ENCODE measurements at places on chromosomes 5 and 9.

- DNase-seq, result no peak
Measured at GRCh38 chr5:169531631-169532030, 51.9 kb upstream of the SPDL1 start.

GRCh38 chr9:6689893-6690674, 44.6 kb upstream of the GLDC start:
- no peak for DNase-seq

DNA sequence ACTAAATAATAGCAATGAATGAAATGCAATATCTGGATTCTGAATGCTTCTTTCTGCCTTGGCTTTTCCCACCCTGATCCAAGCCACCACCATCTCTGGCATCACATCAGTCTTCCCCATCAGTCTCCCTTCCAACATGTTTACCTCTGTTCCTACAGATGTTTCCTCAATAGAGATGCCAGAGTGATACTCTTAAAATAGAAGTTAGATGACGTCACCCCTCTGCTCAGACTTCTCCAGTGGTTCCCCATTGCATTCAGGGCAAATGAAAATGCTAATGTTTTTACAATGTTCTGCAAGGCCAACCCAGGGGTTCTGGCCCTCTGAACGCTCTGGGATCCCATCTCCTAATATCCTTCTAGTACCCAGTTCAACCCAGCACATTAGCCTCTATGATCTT, 305.8 kb downstream of the TRIM32 start:
- DNase-seq, result no peak

GRCh38 chr5:64786372-64786771, 17.6 kb downstream of the CWC27 start:
- DNase-seq, result no peak

- no peak for DNase-seq
Measured at GRCh38 chr5:1502737-1503120, 21.0 kb downstream of the LPCAT1 start.

- peak; percentile 96 for DNase-seq
Measured at GRCh38 chr5:56814963-56815657, at the start of gene MAP3K1. Gene MAP3K1, plus strand, starts transcription at chr5:56815549. Its CDS starts 25 bp downstream, at chr5:56815574.

GRCh38 chr9:121360601-121361374, 9.3 kb downstream of the STOM start:
- DNase-seq, result peak; percentile 61

DNA sequence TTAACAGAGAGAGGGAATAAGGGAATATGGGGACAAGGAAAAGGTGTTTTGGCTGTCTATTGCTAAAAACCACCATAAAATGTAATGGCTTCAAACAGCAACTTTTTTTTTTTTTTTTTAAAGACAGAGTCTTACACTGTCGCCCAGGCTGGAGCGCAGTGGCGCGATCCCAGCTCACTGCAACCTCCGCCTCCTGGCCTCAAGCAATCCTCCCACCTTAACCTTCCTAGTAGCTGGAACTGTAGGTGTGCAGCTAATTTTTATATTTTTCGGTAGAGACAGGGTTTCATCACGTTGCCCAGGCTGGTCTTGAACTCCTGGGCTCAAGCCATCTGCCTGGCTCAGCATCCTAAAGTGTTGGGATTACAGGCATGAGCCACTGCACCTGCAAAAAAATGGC, 4.3 kb upstream of the SPATA24 start:
- DNase-seq, result no peak

DNA sequence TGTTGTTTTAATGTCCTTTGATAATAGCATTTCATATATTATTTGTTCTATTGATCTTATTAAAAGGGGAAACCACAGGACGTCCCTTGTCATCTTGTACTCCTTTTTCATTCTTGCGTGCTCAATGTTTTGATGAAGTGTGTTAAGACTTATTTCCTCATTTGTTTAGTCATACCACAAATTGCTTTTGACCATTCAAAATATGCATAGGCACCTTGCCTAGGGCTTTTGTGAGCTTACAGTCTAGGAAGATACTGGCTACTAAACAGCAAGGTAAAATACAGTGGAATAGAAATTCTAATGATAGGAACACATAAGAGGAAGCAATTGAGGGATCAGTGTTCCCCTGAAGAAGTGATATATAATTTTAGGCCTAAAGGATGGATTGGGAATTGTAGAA, 190.3 kb downstream of the WDR70 start:
- DNase-seq, result no peak

DNA sequence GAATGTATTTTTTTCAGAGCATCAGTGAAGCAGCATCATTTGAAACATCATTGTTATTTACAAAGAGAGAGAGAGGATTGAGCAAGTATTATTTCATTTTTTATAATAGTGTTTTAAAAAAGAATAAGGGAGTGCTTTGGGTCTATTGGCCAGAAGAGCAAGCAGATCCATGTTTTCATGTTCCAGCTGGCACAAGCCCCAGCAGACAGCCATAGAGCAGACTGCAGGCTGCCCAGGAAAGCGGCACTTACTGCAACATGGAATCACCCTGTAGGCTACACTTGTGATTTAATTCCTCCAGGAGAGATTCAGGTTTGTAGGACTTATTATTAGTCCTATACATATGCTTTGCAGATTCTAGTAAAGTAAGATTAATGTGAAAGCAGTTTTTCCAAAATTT, 407.0 kb upstream of the GRAMD2B start:
- no peak for DNase-seq

DNA sequence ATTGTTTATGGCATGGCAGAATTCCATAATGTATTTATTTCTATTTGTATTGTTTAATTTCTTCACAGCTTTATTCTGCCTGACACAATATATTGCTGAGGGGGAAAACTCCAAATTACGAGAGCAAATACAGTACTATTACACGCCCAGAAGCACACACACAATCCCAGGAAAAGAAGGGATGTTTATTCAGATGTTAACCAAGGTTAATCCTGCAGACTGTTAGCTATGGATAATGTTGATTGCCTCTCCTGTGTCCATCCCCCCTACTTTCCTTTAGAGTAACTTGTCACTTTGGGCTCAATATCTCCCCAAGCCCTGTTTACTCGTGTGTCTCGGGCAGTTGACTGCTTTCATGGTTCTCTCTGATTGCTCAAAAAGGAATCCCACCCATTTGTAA, 84.2 kb upstream of the ERCC6L2 start:
- DNase-seq, result no peak

DNA sequence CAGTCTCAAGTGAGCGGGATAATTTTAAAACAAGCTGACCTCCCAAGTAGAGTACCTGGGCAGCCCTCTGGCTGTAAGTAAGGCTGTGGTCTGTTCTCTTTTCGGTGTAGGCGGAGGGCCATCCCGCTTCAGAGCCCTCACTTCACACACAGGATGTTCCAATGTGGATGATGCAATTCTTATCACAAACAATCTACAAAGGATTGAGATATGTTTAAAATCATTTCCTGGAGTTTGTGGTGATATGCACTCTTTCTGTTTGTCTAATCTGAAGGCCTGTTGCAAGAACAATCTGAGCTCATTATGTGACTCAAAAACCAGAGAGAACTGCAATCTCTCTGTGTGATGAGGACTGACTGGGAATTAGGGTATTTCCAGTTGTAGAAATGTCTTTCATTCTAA, 42.5 kb downstream of the ITGA2 start:
- DNase-seq, result peak; percentile 58

DNA sequence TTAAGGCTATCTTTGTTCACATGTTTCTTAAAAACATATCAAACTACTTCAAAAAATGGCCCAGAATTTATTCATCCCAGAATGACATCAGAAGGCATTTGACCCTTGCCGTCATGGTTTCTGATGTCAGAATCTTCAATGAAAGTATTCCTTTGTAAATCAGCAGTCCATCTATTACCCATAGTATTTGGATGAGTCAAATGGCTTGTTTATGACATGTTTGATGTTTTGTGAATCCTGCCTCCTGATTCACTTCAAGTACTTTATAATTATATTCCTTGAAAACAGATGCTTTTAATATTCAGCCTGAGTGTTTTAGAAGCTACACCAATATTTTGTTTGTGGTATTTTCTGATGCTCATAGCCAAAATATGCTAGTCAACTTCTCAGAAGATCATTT, 200.8 kb upstream of the MEF2C start:
- peak; percentile 67 for DNase-seq

DNA sequence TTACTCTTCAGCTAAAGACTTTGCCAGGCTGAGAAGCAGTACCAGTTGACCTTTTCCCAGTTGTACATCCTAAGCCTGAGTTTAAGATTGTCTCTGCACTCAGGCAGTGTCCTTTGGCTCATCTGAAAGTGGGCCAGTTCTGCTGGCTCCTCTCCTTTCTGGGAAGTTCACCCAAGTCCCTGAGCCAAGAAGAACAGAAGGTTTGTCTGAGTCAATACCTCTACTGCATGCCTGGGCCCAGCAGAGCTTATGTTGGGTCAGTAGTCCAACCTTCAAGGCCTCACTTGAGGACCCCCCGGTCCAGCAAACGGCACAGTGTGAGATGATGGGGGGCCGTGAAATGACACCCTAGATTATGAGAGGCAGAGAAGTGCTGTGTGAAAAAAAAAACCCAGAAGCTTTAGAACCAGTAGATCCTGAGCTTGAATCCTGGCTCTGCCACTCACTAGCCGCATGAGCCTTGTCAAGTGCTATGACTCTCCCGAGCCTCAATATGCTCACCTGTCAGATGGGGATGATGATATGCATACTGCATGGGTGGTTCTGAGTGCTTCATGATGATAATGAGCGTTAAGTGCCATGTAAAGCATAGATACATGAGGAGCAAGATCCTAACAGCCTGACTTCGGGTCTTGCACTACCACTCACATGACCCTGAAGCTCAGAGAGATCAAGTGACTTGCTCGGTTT, 156.0 kb downstream of the MACROH2A1 start:
- DNase-seq, result peak; percentile 67

GRCh38 chr9:106602344-106602743, 260.6 kb upstream of the ZNF462 start:
- DNase-seq, result no peak

GRCh38 chr9:109181284-109181683, 14.2 kb upstream of the FRRS1L start:
- no peak for DNase-seq

DNA sequence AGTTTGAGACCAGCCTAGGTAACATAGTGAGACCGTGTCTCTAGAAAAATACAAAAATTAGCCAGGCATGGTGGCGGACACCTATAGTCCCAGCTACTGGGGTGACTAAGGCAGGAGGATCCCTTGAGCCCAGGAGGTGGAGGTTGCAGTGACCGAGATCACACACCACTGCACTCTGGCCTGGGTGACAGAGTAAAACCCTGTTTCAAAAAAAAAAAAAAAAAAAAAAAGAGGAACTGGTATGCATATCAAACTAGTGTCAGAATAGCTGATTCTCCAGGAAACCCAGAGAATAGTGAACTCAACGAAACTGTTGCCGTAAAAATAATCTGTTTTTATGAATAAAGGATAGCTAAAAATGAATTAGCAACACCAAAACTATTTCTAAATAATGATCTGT, 126.6 kb upstream of the BASP1 start:
- no peak for DNase-seq

DNA sequence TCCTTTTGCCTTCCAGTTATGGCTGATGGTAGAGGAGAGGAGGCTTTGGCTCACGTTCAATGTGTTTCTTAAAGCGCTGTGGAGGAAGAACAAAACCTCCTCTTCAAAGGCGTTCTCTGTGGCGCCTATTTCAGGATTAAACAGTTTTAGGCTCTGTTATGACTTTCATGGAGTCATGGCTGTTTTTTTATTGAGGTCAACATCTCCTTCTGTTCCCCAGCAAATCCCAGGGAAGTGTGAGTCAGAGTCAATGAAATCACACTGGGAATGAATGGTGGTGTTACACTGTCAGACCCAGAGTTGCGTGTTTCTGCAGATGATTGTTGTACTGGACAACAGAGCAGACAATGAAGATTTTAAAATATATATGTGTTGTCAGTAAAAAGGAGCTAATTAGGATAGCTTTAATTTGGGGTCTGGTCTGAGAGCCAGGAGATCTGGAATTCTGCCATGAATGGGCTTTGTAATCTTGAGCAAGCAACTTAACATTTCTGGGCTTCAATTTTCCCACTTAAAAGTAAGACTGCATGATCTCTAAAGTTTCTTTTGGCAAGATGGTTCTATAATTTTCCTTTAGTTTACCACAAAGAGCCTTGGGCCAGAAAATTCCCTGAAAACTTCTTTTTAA, 240.7 kb downstream of the CSNK1G3 start:
- DNase-seq, result peak; percentile 47

DNA sequence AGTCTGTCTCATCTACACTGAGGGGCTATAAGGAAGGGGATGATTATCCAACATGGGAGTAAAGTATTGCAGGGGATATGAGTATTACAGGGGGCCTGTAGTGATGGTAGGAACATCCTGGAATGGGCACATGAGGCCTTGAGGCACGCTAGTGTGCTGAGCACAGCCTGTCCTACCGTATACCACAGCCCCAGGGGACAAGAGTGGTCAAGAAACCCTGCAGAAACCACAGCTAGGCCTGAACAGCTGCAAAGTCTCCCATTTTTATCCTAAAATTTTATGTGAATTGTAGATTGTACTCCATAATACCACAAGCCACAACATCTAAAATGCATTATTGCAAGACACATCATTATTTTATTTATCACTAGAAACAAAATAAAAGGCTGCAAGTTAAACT, 136.3 kb upstream of the ASTN2 start:
- no peak for DNase-seq

- no peak for DNase-seq
Measured at GRCh38 chr5:132949136-132949535, 14.3 kb downstream of the AFF4 start.

DNA sequence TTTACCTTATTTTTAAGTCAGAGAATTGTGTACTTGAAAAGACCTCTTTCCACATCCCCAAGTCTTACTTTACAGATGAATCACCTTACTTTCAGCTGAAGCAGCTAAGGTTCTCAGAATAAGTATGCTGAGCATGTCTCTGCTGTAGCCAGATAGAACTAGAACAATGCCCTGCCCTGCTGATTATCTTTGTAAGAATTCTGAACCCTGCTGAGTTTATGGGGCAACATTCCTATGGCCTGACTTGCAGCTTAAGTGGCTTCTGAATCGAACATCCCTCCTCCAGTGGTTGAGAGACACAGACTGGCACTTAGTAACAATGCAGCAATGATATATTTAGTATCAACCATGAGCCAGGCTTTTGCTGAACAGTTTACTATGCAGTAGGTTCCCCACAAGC, 592.0 kb upstream of the WWC1 start:
- peak; percentile 79 for DNase-seq

GRCh38 chr5:75574791-75575190, 36.5 kb upstream of the ANKDD1B start:
- DNase-seq, result no peak

DNA sequence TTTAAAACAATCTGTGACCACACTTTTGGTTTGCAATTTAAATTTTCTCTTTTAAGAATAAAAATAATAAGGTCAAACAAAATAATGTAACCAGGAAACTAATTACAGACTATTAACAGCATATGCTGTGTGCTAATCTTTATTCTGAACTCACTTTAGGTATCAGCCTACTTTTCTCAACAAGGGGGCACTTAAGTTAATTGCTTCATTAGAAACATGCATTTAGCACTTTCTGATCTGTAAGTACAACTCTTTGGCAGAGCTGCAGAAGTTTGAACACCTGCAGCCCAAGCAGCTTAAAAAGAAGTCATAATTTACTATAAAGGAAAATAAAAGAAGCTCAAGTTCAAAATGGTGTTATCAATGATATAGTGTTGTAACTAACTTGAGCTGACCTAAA, 21.7 kb downstream of the XRCC4 start:
- DNase-seq, result no peak

DNA sequence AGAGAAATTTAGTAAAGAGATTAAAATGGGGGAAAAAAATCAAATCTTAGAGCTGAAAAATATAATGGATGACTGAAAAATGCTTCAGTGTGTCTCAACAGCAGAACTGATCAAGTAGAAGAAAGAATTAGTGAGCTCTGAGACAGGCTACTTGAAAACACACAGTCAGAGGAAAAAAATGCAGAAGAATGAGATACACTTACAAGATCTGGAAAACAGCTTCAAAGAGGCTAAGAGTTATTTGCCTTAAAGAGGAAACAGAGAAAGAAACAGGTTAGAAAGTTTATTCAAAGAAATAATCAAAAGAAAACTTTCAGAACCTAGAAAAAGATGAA, 70.5 kb upstream of the OR2K2 start:
- no peak for DNase-seq

Data from GM03348 (cell line).